Spleen (tissue), 13 donors: ENCODE measurements at places on chromosomes 4 and X. TPM values are rescaled to one million over a fixed set of nuclear protein-coding genes. Genes with fewer than 3 reads are reported as not detected.

- no peaks in the 10 kb centered on the region for H3K27me3 ChIP-seq
- H3K36me3 ChIP-seq, result no peaks in the 10 kb centered on the region
- H3K4me3 ChIP-seq, result peak overlapping the region; percentile 39
- peak overlapping the region; percentile 99 for H3K27ac ChIP-seq
- H3K4me1 ChIP-seq, result peaks cover 37% of the 10 kb centered on the region
- peak; percentile 80 for DNase-seq
Observed at GRCh38 chrX:153973127-153974002, 811 bp downstream of the TMEM187 start.

DNA sequence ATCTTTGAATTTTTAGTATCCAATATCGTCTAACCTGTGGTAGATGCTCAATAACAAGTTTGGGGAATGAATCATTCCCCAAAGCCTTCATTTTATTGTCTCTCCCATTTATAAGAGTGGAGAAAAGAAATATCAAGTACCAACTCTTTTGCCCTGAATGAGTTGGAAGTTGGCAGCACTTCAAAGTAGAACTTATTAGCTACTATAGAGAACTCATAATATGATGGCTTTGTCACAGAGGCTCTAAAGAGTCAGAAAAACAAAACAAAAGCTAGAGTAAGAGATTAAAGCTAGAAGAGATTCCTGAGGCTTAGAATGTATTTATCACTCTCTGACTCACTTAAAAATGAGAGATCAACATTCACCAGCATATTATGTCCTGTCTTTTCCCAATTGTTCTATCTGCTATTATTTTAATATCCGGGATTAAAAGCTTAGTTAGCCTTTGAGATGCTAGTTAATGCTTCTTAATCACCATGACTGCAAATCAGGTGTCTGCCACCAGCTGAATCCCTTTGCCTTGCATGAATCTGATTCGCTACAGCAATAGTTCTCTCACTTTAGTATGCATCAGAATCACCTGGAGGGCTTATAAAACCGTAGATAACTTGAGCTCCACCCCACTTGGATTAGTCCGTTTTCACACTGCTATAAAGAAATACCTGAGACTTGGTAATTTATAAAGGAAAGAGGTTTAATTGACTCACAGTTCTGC is 77.9 kb downstream of the PALLD start:
- DNase-seq, result no peak
- no peak overlapping the region for H3K27ac ChIP-seq
- H3K27me3 ChIP-seq, result no peaks in the 10 kb centered on the region
- H3K36me3 ChIP-seq, result no peaks in the 10 kb centered on the region

DNA sequence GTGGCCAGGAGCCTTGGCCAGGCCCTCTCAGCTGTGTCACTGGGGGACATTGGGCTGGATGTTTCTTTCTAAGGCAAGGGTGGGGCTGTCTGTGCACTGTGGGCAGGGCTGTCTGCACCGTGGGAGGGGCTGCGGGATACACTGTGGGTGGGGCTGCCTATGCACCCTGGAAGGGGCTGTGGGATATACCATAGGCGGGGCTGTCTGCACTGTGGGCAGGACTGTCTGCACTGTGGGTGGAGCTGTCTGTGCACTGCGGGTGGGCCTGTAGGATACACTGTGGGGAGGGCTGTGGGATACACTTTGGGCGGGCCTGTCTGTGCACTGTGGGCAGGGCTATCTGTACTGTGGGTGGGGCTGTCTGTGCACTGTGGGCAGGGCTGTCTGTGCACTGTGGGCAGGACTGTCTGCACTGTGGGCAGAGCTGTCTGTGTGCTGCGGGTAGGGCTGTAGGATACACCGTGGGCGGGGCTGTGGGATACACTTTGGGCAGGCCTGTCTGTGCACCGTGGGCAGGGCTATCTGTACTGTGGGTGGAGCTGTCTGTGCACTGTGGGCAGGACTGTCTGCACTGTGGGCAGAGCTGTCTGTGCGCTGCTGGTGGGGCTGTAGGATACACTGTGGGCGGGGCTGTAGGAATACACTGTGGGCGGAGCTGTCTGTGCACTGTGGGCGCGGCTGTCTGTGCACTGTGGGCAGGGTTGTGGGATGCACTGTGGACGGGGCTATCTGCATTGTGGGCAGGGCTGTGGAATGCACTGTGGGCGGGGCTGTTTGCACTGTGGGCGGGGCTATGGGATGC is 31.1 kb downstream of the ACOX3 start:
- H3K4me1 ChIP-seq, result no peaks in the 10 kb centered on the region
- H3K27ac ChIP-seq, result no peak overlapping the region
- peaks cover 88% of the 10 kb centered on the region for H3K36me3 ChIP-seq
- H3K4me3 ChIP-seq, result no peak overlapping the region

GRCh38 chr4:76307660-76308014 is 1.1 kb downstream of the STBD1 start:
- H3K4me1 ChIP-seq, result no peaks in the 10 kb centered on the region
- H3K36me3 ChIP-seq, result no peaks in the 10 kb centered on the region
- peak overlapping the region; percentile 91 for H3K4me3 ChIP-seq
- H3K27ac ChIP-seq, result no peak overlapping the region

- DNase-seq, result no peak
- no peaks in the 10 kb centered on the region for H3K36me3 ChIP-seq
- no peaks in the 10 kb centered on the region for H3K27me3 ChIP-seq
- no peaks in the 10 kb centered on the region for H3K4me1 ChIP-seq
- H3K27ac ChIP-seq, result no peak overlapping the region
Observed at GRCh38 chr4:135065366-135065765, 863.8 kb upstream of the PABPC4L start.

The CSN1S1 gene
- not detected for polyA plus RNA-seq

The PCDH19 gene
- polyA plus RNA-seq, result 0.02 TPM

The FGF2 gene
- polyA plus RNA-seq, result 0.48 TPM

The KCND1 gene
- polyA plus RNA-seq, result 1.5 TPM

The NPY1R gene
- 39.5 TPM for polyA plus RNA-seq
